ENCODE measurements at places on chromosomes 4 and X.

DNA sequence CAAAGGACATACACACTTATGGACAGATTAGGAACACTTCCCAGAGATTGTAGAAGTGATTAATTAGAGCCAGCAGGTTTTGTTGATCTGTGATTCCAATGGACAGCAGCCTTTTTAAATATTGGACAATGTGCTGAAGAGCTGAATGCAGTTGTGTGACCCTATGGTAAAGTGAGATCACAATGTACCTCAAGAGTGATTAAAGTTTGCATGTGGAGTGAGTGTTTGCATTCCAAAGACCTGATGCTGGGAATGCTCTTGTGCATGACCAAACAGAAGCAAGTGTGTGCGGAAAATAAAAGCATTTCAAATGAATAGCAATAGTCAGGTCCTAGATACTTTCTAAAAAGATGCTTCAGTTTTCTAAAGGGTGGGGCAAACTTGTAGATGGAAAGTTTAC, 154.1 kb downstream of the BANK1 start:
- DNase-seq, result peak; percentile 6

DNA sequence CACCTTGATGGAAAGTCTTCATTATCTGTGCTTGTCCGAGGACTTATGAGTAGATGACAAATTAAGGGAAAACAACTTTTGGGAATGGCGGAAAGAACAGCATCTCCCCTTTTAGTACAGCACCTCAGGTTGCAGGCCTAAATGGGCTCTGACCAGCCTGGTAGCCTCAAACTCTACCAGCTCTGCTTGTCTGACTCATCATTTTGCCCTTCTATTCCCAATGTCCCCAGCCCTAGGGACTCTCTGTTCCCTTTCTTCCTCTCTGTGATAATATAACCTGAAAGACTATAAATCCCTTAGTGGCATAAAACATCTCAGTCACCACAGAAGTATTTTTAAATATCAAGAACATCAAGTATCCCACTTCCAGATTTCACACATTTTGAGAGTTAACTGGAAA, 121.9 kb downstream of the THOC2 start:
- no peak for DNase-seq

- DNase-seq, result peak; percentile 38
Measured at GRCh38 chr4:15457406-15458201, 12.1 kb upstream of the CC2D2A start.

DNA sequence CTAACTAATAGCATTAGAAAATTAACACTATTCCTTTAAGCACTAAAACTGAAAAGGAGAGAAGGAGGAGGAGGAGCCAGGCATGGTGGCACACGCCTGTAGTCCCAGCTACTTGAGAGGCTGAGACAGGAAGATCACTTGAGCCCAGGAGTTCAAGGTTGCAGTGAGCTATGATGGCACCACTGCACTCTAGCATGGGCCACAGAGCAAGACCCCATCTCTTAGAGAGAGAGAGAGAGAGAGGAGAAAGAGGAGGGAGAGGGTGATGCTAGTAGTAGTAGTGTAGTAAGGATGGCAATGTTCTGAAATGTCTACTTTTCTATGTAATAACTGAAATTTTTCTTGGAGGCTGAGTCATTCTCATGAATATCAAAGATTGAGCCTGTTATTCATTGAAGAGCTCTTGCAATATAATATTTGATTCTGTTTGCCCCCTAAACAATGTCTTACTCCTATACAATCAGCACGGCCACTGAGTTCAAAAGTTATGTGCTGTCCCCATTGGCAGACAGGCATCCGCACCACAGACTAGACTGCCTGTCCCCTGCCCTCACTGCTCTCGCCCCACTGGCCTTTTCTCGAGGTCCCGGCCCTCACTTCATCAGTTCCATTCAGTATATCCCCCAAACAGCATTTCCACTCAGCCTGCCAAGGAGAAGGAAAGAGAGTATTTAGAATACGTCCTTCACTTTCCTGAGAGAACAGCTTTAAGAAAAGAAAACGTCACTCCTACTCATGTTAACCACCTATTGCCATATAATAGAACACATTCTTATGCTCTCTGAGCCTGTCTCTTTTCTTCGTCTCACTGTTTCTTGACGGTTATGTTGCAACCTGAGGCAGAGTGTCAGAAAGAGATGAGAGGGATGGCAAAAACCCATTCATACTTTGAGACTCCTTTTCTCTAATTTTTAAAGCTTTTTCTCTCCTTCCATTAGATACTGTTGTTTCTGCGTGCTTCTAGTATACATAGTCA, 238.1 kb downstream of the PALLD start:
- DNase-seq, result no peak

DNA sequence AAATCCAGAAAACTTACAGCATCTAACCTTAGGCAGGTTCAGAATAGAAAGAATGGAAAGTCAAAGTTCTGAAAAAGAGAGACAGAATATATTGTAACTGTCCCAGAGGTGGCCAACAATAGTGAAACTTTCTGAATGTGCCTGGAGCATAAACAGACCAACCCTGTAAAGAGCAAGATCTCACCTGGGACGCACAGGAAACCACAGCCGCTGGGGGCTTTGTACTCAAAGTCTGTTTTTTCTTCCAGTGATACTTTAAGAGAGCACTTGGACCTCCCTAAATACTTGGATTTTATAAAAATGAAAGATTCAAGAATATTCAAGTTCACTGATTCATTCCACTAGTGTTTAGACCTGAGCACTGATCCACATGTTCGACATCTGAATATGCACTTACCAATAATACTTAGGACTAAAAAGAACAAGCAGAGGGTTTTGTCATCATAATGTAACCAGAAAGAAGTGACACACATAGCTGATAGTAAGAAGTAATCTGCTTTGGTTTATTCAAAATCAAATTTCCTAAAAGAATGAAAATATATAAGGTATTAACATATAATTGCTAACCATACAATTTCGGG, 35.3 kb downstream of the ARAP2 start:
- DNase-seq, result no peak

DNA sequence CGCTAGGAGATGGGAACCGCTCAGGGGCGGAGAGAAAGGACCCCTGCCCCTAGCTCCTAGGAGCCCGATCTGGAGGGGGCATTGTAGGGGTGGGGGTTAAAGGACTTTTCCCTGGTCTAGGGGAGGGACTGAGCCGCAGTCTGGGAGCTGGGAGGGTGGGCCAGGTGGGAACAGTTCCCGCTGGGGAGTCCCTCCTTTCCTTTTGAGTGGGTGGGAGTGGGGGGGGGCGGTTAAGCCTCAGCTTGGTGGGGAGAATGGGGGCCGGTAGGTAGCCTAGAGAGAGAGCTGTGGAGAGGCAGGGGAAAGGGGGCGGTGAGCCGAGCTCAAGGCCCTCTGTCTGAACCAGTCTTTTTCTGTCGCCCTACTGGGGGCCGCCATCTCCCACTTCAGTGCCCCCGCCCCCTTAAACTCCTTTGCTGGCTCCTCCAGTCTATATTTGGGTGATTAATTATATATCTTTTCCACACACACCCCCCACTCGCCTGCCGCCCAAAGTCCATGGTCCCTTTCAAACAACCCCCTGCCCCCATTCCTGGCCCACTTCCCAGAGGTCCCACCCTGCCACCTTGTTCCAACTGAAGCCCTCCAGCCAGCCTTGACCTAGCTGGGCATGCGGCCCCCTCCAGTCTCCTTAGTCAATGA, 822 bp downstream of the ZNF275 start:
- no peak for DNase-seq

DNA sequence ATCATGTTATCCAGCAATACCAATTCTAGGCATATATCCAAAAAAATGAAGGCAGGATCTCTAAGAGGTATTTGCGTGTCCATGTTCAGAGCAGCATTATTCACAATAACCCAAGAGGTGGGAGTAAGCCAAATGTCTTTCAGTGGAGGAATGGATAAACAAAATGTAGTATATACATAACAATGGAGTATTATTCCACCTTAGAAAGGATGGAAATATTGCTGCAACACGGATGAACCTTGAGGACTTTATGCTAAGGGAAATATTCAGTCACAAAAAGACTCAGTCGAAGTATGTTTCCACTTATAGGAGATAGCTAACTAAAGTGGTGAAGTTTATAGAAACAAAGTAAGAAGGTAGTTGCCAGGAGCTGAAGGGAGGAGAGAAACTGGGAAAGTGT, 74.3 kb downstream of the LARP1B start:
- no peak for DNase-seq

DNA sequence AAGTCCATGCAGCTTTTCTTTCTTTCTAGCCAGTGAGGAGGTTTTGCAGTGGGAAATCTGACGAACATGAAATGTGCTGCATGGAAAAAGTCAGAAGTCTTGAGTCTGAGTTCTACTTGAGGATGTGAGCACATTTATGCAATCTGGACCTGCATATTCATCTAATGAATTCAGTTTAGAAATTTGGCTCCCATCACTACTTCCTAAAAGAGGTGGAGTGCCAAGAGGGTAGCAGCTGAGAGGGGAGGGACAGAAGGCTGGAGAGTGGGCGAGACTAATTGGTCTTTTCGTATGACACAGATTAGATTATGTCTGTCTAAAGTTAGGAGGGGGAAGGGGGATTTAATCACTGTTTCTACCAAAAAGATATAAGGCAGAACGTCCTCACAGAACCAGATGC, 535.9 kb downstream of the IQCM start:
- no peak for DNase-seq

GRCh38 chr4:165760182-165760581, 112.9 kb upstream of the TLL1 start:
- no peak for DNase-seq

- DNase-seq, result peak; percentile 91
Measured at GRCh38 chr4:53563824-53564223, 27.5 kb downstream of the LNX1 start.

- DNase-seq, result no peak
Measured at GRCh38 chr4:90189178-90189577, 62.0 kb downstream of the CCSER1 start.

GRCh38 chr4:40948014-40948413, 198.3 kb downstream of the NSUN7 start:
- DNase-seq, result no peak

GRCh38 chrX:16188687-16189086, 21.4 kb downstream of the MAGEB17 start:
- peak; percentile 32 for DNase-seq

- no peak for DNase-seq
Measured at GRCh38 chr4:139085141-139085540, 69.6 kb downstream of the NOCT start.

- DNase-seq, result no peak
Measured at GRCh38 chr4:117488692-117489091, 403.3 kb upstream of the TRAM1L1 start.

GRCh38 chrX:12319003-12319519, 180.8 kb downstream of the FRMPD4 start:
- no peak for DNase-seq

DNA sequence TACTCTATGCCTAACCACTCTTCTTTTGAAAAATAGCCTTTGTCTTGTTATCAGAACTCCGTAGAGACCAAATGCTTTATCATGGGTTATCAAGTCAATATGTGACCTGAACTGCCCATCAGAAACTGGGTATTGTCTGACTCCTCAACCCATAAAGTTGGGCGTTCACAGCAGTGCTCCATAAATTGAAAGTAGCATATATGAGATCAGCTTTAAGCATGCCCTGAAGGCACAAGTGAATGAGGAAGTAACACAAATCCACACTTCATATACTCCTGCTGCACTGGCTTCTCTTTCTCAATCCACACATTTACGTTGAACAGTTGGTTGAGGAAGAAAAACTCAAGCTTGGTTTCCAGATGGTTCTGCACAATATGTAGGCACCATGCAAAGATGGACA, 1106.0 kb downstream of the STIM2 start:
- no peak for DNase-seq

DNA sequence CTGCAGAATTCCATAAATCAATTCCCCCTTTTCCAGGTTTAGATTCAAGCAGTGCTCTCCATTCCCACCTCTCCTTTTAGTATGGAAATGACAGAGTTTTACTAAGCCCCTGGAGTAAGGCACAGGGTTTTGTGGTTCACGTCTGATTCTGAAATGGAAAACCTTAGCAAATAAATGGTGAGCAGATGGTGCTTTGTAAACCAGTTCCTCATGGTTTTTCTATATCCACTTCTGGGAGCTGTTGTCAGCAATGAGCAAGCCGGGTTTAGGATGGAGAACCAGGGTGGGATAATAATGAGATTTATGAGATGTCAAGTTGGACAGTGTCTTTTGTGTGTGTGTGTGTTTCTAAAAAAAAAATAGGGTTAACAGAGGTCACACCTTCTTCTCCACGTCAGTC, 113.8 kb upstream of the RBPJ start:
- DNase-seq, result no peak

DNA sequence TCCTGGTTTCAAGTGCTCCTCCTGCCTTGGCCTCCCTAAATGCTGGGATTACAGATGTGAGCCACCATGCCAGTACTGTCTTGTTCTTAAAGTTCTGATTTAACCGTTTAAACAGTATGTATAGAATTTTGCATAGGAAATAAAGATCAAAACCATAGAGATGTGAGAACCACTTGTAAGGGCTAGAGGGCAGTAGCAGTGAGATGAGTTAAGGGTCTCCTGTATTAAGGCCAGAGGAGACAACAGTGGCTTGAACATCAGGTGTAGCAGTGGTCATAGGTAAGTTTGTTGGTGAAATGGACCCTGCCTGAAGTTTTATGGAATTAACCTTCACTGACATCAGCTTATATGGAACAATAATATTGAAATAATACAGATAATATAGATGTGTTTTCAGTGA, 155.7 kb downstream of the SLC4A4 start:
- DNase-seq, result no peak

DNA sequence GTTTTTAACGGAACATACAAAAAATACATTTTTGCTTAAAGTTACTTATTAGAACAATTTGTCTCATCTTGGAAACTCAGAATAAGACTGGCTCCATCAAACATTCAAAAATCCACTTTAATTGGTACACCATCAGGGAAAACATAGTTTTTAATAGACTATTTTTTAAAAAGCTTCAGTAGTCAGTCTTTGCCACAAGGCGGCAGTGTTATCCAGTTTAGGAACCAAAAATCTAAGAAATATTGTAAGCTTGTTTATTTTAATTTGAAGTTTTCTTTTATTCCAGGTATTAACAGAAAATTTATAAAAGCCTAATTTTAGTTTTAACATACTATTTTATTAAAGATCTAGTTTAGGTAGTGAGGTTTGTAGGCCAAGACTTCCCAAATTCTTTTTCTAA, 107.7 kb downstream of the APOOL start:
- DNase-seq, result no peak

DNA sequence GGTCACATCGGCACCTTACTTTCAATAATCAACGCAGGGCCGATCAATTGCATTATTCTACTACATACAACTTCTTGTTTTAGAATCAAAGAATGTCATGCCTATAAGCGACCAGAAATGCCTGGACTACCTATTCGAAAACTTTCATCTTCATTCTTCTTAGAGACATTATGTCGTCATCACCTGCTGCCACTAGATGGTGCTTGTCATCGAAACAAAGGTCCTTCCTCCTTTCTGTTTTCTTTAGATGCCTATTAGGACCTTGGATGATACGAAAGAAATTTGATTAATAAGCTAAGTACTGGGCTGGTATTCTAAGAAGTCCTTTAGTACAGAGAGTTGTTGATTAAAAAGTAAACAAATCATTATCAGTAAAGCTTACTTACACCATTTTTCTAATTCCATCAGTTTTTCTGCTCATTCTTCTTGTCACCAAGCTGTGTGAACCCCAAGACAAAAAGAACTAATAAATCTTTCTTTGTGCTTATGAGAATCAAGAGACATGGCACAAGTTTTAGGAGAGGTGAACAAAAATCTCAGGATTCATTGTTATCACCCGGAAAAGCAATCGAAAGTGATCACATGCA, 154.5 kb upstream of the SLC4A4 start:
- peak; percentile 49 for DNase-seq

- no peak for DNase-seq
Measured at GRCh38 chr4:169665046-169665737, 44.8 kb downstream of the CLCN3 start.

- DNase-seq, result no peak
Measured at GRCh38 chrX:72312311-72312940, 6.7 kb upstream of the CITED1 start.

GRCh38 chr4:123209436-123209835, 187.2 kb upstream of the SPRY1 start:
- no peak for DNase-seq
